ENCODE measurements at places on chromosomes 3 and 15.

GRCh38 chr3:195766671-195767070, 45.1 kb downstream of the MUC4 start:
- no peak for DNase-seq

- DNase-seq: no peak
Observed at GRCh38 chr15:33946152-33946551, 22.1 kb upstream of the CHRM5 start.

- DNase-seq: no peak
Observed at GRCh38 chr3:40057786-40058185, 248.4 kb downstream of the MYRIP start.

DNA sequence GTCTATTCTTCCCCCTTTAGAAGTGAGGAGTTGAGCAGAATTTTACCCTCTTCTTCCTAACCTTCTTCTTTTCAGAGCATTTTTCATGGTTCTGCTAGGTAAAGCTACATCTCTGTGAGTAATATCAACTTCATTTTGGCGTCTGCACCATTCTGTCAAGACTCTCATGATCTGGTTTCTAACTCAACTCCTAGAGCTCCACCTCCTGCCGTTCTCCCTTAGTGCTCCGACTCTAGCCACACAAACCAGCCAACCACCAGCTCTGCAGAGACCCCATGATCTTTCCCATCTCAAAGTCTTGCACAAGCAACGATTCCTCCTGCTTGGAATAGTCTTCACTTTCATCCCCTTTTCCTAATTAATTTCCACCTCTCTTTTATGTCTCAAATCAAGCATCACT, 193.9 kb upstream of the TMC3 start:
- DNase-seq: no peak

GRCh38 chr3:128784232-128784631, 58.2 kb downstream of the RAB7A start:
- DNase-seq: no peak
